Activated naive CD8-positive, alpha-beta T cell treated with anti-CD3 and anti-CD28 coated beads for 36 hours (primary cell): ENCODE measurements at places on chromosomes 7 and 10.

GRCh38 chr7:137408126-137408525, 64.6 kb upstream of the PTN start:
- DNase-seq, result no peak

DNA sequence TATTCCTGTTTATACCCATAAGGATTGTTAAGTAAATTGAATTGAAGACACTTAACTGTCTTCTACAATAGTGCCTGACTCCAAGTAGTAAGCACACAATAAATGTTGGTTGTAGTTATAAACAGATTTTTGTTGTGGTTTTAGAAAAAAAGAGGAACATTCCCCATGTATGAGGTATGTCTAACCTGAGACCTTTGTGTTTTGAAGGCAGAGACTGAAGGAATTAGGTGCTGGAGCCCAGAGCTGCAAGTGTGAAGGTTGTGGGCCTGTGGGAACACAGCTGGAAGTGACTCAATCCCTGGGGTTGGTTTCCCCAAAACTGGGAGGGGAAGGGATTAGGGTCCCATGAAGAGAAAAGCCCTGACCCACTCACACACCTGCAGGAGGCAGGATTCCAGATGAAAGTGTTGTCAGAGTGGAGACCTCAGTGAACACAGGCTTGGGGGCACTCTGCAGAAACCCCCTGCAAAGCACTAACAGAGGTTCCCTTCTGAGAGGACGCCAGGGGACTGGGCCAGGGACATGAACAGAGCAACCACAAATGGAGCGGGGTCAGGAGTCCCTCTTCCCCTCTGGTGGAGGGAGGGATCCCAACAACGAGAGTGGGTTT, 265.1 kb upstream of the KLF14 start:
- DNase-seq, result no peak

DNA sequence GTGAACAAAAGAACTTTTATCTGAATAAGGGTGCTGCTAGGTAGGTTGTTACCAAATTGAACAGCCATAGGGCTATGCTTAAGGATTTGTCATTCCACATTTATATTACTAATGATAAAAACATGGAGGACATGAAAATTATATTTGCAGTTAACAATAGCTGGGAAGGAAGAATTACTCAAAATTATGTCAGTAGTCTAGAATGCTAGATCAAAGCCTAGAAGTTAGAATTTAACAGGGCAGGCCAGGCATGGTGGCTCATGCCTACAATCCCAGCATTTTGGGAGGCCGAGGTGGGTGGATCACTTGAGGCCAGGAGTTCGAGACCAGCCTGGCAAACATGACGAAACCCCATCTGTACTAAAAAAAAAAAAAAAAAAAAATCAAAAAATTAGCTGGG, 9.4 kb downstream of the STK17A start:
- no peak for DNase-seq

GRCh38 chr7:96126382-96126781, 195.5 kb downstream of the SLC25A13 start:
- DNase-seq, result no peak

- no peak for DNase-seq
Measured at GRCh38 chr10:75904499-75905283, 473.3 kb downstream of the LRMDA start.

DNA sequence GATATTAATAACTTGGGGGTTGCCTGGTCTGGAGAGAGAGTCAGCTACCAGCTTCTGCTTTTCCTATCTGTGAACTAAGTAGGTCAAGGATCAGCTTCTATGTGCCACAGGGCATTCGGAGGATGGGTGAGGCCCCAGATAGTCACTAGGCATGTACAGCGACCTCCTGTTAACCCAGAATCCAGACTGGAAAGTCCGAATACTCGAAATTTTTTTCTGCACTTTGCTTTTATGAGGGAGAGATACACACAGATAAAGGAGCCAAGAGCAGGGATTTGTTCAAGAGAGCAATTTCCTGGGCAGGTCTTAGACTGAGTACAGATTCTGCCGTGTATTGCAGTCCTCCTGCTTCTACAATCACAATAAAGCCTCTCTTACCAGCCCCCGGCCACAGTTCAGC, 54.2 kb downstream of the EMX2 start:
- no peak for DNase-seq

- no peak for DNase-seq
Measured at GRCh38 chr10:122052701-122053100, 63.7 kb downstream of the TACC2 start.

DNA sequence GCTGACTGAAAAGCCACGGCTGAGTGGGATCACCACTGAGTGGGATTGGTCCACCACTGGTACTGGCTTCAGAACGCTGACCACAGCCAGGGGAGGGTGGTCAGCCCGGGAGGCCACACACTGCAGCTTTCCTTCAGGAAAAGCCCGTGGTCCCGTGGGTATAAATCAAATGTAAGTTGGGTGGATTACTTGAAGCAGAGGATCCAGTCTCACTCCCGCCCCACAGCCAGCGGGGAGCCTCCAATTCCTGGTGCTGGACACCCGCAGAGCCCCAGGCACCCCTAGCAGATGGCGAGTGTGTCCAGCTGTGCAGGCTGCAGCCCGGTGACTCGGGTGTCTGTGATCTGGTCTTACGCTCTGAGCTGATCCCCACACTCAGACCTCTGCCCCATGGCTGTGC, 231.1 kb upstream of the ZNF32 start:
- DNase-seq, result no peak

DNA sequence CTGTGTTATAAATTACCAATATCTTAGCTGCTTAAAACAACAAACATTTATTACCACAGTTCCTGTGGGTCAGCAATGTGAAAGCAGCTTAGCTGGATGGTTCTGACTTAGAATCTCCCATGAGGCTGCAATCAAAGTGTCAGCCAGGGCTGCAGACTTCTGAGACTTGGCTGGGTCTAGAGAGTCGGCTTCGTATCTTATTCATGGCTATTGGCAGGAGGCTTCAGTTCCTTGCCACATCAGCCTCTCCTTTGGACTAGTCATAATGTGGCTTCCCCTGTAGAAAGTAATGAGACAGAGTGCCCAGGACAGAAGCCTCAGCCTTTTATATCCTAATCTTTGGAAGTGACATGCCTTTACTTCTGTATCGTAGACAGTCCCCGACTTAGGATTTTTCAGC, 27.3 kb downstream of the RALA start:
- DNase-seq, result no peak

DNA sequence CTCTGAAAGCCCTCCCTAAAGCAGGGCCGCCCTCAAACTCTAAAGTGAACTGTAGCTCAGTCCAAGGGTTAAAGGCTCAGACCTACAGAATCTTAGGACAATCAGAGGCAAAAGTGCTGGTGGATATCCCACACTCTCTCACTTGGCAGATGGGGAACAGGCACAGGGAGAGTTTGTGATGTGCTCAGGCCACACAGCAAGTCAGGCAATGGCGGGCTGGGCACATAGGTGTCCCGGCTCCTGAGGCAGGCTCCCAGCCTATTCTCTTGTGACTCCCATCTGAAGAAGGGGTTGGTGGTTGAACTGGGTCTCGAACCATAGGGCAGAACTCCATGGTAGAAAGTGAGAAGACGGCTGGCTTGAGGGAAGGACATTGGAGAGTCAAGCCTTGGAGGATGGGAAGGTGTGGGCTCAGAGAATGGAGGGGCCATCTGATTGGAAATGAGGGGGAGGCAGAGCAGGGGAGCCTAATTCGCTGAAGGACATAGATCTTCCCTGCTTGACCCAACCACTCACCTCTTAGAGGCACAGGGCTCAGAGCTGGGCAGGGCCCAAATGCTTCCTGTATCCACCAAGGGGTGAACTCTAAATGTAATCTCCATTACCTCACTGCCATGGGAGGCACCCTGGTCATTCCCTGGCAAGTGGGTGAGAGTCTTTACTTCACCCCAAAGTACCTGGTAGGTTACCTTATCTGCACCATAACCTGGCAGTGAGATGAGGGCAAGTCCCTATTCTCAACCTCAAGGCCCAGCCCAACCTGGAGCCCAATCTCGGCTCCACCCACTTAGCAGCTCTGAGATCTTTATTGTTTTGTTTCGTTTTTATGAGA, 4.9 kb upstream of the ZMIZ1 start:
- DNase-seq, result no peak

DNA sequence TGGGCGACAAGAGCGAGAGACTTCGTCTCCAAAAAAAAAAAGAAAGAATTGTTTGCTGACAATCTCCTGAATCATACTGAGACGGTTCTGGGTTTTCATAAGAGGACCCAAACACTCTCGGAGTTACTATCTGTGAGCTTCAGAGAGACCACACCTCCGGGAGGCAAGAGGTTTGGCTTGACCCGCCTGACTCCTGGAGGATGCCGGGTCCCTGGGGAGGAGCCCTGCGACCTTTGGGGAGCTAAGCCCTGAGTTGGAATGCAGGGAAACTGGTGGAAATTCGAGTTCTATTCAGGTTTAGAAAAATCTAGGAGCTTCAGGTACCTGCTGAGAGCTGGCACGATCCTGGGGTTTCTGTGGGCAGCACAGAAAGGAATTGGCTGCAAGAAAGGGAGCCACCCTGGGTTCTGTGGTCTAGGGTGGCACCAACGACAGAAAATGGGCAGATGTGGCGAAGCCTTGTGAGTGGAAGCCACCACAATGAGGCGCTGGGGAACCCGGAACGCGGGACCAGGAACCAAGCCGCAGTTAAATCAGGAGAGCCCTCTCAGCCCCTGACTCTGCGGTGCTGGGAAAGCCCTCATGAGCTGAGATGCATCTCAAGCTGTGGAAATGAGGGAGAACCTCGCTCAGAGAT, 21.9 kb upstream of the GATAD1 start:
- peak; percentile 5 for DNase-seq

- no peak for DNase-seq
Measured at GRCh38 chr10:49362596-49363260, 33.2 kb downstream of the DRGX start.

GRCh38 chr10:19936289-19936688, 120.1 kb downstream of the PLXDC2 start:
- no peak for DNase-seq

GRCh38 chr7:66871076-66871475, 49.9 kb upstream of the TMEM248 start:
- no peak for DNase-seq

DNA sequence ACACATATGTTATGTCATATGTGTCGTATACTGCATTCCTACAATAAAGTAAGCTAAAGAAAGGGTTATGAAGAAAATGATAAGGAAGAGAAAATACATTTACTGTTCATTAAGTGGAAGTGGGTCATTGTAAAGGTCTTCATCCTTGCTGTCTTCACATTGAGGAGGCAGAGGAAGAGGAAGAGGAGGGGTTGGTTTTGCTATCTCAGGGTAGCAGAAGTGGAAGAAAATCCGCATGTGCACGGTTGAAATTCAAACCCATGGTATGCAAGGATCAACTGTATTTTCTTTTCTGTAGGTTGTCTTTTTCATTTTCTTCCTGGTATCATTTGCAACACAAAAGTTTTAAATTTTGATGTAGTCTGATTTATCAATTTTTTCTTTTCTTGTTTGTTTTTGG, 6.3 kb downstream of the PLEKHA8 start:
- no peak for DNase-seq

GRCh38 chr7:150957133-150958020, 20.7 kb downstream of the KCNH2 start:
- no peak for DNase-seq

- DNase-seq, result no peak
Measured at GRCh38 chr7:121537031-121537430, 140.9 kb upstream of the FAM3C start.

DNA sequence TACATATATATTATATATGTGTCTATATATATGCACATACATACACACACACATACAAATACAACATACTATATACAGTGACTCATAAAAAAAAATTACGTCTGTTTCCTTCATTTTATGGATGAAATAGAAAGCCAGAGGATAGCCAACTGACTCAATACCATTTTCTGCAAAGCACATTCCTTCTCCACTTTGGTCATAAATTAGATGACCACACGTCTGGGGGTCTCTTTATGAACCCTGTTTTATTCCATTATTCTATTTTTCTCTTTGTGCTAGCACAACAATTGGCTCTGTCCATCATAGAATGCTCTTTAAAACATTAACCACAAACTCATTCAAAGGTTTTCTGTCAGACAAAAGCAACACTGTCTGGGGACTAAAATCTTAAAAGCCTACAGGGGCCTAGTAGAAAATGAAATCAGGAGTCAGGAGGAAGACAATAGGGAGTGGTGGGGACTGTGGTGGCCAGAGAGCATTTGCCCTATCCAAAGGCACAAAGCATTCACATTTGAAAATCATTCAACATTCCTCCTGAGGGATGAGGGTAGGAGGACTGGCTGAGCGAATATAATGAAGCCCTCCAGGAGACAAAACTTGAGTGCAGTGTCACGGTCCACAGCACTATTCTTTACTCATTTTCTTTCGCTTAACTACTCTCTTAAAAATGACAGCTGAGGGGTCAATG, 4.3 kb downstream of the CUBN start:
- DNase-seq, result no peak

GRCh38 chr10:77208684-77209256, 428.8 kb downstream of the KCNMA1 start:
- no peak for DNase-seq

DNA sequence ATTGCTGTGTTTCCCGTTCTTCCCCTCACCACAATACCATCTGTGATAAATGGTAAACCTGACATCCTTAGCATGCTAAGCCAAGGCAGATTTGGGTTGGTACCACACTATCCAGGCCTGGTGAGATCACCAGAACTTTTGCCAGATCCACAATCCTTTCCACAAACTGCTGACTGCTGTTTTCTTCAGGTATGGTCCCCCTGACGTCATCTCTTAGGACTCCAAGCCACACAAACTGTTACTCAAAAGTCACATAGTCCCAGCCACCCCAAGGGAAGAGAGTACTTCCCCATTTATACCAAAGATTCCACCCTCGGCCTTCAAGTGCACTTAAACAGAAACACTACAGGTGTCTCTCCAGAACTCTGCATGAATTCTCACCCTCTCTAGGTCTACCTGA, 34.8 kb downstream of the SLC25A13 start:
- DNase-seq, result no peak

DNA sequence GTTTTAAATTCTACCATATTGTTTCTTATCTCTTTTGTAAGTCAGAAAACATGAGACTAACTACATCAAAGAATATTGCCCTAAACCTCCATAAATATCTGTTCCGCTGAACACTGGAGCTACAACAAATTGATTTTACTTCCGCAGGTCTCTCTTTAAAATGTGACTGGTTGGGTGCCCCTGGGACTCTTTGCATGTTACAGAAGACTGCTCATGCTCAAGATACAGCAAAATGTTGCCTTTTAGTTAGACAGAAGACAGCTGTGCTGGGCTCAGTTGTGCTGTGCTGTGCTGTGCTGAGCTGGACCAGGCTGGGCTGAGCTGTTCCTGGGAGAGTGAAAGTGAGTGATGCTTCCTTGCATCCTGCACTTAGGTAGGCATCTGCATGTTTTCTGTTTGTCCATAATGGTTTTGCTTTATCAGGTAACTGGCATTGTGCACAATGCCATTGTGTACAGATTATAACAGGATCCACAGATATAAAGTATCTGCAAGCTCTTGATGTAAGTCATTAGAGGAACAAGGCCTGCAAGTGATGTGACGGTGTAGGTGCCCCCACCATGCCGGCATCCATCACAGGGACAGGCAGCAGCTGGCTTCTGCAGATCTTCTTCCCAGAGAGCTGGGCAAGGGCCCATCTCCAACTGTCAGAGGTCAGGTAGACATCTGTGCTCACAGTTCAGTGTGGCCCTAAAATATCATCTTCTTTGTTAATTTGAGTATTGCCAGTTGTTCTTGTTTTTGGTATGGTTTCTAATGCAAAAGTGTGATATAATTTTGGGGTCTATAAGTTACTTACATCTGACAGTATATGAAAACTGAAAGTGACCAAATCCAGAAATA, 972.5 kb upstream of the CELF2 start:
- DNase-seq, result no peak
